Neural progenitor cell (in vitro differentiated cells): ENCODE measurements at places on chromosomes 1 and 21. TPM values are rescaled to one million over a fixed set of nuclear protein-coding genes. Genes with fewer than 3 reads are reported as not detected.
A peak's percentile ranks its signal among the peaks of the same experiment; 100 is the strongest.

DNA sequence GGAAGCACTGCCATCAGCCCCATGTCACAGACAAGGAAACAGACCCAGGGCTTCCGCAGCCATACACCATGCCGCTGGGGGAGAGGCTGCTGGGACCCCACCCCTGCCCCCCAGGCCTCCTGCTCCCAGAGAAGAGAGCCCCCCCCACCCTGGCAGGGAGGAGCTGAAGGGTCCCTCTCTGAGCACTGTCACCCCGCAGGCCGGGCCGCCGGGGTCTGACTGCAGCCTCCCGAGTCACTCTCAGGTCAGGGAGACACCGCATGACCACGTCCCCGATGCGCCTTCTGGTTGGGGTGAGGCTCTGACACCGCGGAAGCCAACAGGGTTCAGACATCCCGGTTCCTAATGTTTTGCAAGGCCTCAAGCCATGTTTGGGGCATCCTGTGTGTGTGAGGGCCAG, 102.3 kb downstream of the SIK1 start:
- no peak for DNase-seq

DNA sequence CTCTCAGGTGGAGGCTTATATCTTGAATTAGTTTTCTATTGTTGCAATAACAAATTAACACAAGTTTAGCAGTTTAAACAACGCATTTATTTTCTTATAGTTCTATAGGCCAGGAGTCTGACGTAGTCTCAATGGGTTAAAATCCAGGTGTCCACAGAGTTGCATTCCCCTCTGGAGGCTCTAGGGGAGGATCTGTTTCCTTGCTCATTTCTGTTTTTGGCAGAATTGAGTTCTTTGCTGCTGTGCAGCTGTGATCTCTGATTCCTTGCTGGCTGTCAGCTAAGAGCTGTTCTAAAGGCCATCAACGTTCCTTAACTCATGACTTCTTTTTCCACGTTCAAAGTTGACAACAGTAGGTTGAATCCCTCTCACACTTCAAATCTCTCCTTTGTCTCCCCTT, 31.8 kb downstream of the S100A10 start:
- no peak for DNase-seq

DNA sequence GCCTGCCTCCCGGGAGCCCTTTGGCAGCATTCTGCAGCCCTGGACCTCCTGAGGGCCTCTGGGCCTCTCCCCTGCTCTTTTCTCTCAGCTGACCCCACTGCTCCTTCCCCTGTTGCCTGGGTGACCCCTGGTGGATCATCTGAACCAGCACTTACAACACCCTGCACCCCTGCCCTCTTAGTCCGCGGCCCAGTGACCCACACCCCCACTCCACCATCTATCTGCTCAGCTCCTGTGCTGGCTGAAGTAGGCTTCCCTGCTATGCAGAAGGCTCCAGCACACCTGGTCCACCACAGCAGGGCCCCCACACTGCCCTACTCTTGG, 74.0 kb downstream of the DMRTA2 start:
- DNase-seq: no peak

- peak; percentile 87 for DNase-seq
Observed at GRCh38 chr1:182054698-182055326, 6.7 kb downstream of the ZNF648 start.

The OVAAL gene
- total RNA-seq: not detected in 2 replicates

The FCRL2 gene
- total RNA-seq: not detected in 2 replicates

GRCh38 chr1:219582865-219583264, 30.0 kb downstream of the ZC3H11B start:
- DNase-seq: no peak

- DNase-seq: no peak
Observed at GRCh38 chr1:30837653-30838052, 70.9 kb downstream of the SDC3 start.
